ENCODE measurements at places on chromosomes 2 and 18. TPM values are rescaled to one million over a fixed set of nuclear protein-coding genes. Genes with fewer than 3 reads are reported as not detected.

IL1RL1 gene
- total RNA-seq, result 0.17 TPM

LRRC30 gene
- total RNA-seq, result not detected

GPR45 gene
- not detected for total RNA-seq

FSIP2 gene
- total RNA-seq, result 0.05 TPM

GAD1 gene
- total RNA-seq, result not detected

SRD5A2 gene
- total RNA-seq, result not detected

MC5R gene
- total RNA-seq, result not detected

OTOS gene
- total RNA-seq, result not detected

SERPINB11 gene
- not detected for total RNA-seq

CAPN14 gene
- 0.05 TPM for total RNA-seq

ASXL3 gene
- total RNA-seq, result 0.05 TPM

SEH1L gene
- 63.0 TPM for total RNA-seq

DYSF gene
- total RNA-seq, result 145 TPM

IL36A gene
- total RNA-seq, result not detected

GREB1 gene
- total RNA-seq, result 0.33 TPM

SULT1C2 gene
- 0.05 TPM for total RNA-seq

NHEJ1 gene
- total RNA-seq, result 25.7 TPM

STPG4 gene
- not detected for total RNA-seq

PROKR1 gene
- total RNA-seq, result not detected

IFIH1 gene
- total RNA-seq, result 18.7 TPM

UGT1A3 gene
- total RNA-seq, result not detected

ZNF521 gene
- 173 TPM for total RNA-seq

SCG2 gene
- total RNA-seq, result 0.05 TPM

EVA1A gene
- total RNA-seq, result 66.7 TPM

STAM2 gene
- total RNA-seq, result 28.9 TPM

APOB gene
- total RNA-seq, result 0.09 TPM

C2orf78 gene
- not detected for total RNA-seq

GPR35 gene
- 0.85 TPM for total RNA-seq
